NCI-H1105 (cell line): ENCODE measurements at places on chromosomes 5 and 9.

DNA sequence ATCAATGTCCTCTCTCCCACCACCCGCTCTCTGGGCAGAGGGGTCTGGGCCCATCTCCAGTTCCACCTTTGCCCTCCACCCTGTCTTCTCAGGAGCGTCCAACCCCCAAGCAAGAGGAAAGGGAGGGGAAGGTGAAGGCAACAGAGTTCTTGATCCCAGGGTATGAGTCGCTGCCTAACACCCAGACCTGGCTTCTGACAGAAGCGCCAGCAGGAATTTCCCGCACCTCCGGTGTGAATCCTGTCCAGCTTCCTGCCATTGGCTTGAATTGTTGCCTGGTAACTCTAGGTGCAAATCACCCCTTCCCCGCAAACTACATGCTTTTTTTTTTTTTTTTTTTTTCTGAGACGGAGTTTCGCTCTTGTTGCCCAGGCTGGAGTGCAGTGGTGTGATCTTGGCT lies 84.2 kb upstream of the IER5L start:
- DNase-seq = no peak

- DNase-seq = no peak
Measured at GRCh38 chr5:143213231-143213850, 190.1 kb downstream of the NR3C1 start.

GRCh38 chr5:137453483-137454080 lies 45.5 kb downstream of the SPOCK1 start:
- no peak for DNase-seq

GRCh38 chr5:72537166-72537565 lies 30.0 kb upstream of the ZNF366 start:
- DNase-seq = no peak

DNA sequence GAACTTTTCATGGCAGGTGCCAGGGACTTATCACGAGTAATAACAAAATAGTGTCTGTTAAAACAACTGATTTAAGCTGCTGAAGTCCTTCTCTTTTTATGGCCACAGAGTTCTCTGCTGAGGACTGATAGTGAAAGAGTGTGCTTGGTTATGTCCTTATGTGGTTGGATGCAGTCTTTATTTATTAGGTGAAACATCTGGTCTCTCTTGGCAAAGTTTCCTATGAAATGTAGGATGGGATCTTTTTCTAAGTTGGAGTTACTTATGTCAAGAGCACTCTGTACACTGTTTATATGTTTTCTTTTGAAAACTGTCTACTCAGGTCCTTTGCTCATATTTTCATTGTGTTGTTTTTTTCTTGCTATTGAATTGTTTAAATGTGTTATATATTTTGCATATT lies 1816.1 kb upstream of the C9orf72 start:
- no peak for DNase-seq
